ENCODE measurements at places on chromosomes 1 and 21.

DNA sequence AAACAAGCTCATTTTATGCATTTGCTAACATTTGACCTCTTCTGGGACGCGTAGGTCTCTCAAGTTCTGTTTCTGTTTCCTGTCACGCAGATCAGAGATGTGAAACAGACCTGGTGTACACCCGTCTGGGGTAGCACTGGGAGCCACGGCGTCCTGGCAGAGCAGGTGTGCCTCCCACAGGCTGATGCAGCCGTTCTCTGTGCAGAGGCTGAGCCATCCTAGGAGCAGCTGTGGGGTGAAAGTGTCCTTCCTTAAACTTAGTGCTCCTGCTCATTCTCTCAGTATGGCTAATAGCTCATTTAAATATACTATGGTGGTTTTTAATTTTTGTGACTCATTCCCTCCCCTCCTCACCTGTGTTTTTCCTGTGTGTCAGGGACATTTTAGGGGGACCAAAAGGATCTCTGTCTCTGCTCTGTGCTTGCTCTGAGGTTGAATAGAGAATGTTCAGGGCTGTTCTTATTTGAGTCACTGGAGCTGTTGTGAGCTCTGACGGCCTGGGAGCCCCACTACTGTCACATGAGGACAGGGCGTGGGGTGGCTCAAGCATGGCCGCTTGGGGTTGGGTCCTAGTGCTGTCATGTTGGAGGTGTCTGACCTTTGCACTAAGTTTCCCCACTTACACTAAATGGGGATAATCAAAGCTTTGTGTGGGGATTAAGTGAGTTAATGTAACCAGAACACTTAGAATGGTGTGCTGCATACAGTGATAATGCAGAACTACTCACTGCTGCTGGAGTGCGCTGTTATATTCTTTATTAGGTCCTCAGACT lies 43.0 kb downstream of the GALNT2 start:
- peak; percentile 74 for DNase-seq

DNA sequence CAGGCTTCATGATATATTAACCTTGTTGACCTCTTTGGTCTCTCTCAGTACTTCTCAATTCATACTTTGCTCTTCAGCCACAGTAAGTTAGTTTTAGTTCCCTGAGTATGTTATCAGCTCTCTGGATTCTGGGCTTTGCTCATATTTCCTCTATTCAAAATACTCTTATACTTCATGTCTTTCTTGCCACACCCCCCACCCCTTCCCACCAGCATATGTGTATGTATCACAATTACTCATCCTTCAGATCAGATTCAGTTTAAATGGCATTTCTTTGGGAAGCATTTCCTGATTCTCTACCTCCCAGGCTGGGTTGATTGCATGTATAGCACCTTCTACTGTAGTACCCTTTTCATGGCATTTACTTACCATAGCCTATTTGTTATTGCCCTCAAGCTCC lies 28.3 kb downstream of the SLC30A7 start:
- peak; percentile 46 for DNase-seq

GRCh38 chr1:90826834-90827233 lies 109.7 kb upstream of the BARHL2 start:
- DNase-seq = no peak

DNA sequence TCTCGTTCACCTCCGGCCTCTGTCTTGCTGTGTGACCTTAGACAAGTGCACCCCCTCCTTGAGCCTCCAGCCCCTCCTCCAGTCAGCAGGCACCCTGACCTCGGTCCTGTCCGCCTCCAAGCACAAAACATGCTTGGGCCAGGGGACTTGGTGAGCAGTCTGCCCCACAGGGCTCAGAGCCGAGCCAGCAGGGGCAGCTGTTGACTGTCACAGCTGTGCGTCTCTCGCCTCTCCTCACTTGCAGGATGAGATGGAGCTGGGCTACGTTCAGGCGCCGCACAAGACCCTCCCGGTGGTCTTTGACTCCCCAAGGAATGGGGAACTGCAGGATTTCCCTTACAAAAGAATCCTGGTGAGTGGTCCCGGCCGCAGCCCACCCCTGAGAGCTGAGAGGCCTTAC lies 24.2 kb downstream of the PADI3 start:
- DNase-seq = no peak

DNA sequence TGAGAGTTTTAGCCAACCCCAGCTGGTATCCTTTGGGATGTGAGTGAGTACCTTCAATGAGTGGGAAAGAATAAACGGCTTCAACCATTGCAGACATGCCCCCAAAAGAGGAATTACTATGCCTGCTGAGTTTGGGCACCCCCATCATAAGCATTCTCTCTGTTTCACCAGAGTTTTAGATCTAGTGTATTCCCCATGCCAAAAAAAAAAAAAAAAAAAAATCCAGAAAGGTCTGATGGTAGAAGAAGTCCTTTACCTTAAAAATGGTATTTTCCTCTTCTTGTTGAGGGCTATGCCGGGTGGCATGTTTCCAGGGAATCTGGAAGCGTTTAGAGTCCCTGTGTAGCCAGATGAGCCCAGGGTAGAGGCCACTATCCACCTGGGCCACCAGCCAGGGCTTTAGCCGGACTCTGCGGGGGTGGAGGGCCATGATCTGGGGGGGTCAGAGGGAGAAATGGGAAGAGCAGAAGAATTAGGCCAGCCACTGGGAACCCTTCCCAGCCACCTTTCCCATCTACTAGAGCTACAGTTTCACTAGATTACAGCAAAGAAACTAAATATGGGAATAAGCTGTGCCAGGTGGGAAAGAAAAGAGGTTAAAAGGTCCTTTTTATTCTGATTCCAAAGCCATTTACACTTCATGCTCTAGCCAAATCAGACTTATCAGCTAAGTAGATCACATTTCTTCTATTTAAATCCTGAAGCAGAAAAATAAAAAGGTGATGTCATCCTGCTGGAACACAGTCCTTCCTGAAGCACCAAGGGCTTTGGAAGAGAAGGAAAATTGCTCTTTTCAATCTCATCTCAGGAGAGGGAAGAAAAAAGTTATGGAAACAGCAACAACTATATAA lies 4.7 kb downstream of the IRF6 start:
- no peak for DNase-seq

- no peak for DNase-seq
Measured at GRCh38 chr1:65174585-65174984, 26.6 kb downstream of the AK4 start.

DNA sequence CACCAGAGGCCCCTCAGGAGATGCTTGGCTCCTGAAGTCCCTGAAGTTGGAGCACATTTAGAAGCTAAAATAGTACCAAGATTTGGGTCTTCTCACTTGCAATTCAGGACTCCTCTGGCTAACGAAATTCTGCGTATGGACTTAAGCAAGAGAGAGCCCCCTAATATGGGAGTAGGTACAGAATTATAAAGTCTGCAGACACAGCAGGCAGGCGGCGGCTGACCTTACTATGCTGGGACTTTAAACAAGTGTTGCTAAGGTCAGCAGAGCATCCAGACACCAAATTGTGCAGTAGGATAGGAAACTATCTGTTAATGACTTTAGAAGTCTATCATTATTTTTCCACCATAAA lies 104.5 kb upstream of the PDE4B start:
- DNase-seq = no peak
